ENCODE measurements at places on chromosomes 3 and 15. TPM values are rescaled to one million over a fixed set of nuclear protein-coding genes. Genes with fewer than 3 reads are reported as not detected.

BNC1 gene
- total RNA-seq = 0.16 TPM

FBLN2 gene
- 9.4 TPM for total RNA-seq

DNA sequence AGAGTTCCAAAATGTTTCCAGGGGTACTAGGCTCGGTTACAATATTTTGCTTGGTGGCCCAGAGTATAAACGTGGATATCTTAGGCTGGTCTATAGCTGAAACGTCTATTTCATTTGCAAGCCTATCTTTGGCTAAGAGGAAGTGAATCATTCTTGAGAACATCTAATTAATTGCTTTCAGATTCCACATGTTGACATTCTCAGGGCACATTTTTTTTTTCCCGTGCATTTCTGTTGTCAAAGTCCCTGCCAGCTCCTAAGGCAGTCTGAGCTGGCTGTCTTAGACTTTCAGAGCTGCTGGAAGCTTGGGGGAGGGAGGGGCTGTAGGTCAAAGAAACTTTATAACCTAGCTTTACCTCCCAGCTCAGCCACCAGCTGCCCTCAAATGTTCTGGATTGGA, 23.2 kb upstream of the LAMP3 start:
- DNase-seq = no peak

DNA sequence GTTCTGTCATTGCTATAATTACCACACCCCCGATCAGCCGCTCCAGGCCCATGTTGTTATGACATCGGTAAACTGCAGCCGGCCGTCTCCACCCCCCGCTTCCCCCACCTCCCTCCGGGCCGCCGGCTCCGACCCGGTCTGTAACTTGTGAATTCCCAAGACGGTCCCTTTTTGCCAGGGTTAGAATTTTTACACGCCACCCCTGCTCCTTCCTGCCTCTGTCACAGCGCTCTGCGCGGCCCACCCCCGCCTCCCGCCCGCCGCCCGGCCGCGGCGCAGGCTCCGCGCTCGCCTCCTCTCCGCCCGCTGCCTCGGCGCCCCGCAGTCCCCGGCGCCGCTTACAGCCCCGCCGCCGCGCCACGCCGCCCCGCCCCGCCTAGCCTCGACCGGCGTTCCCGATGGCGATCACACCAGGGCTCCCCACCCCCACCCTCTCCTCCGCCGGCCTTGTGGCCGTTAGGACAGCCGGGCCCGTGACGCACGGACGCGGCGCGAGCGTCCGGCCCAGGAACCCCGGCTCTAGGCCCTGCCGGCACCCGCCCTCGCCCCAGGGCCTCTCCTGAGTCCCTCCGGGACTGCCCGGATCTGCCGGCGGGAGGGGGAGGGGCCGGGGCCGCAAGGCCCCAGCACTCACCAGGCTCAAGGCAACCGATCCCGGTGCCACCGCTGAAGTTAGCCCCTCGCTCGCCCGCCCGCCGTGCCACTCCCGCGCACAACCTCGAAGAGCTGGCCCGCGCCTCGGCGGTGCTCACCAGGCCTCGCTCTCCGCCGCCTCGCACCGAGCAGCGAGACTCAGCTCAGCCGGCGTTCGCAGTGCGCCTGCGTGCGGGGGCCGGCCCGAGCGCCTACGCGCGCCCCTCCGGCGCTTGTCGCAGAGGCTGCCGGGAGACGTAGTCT, at the start of gene KPNA1:
Gene KPNA1 (minus strand): TSS at position 817 of the 897 bp plus-strand sequence. CDS start 18,374 bp downstream, outside the sequence.
- DNase-seq = peak; percentile 85

- DNase-seq = no peak
These were observed 309.2 kb downstream of the MAGI1 start for GRCh38 chr3:65729555-65729954.

GRCh38 chr3:41997702-41998550, 36.0 kb upstream of the ULK4 start:
- no peak for DNase-seq
